Glomerular endothelial cell (primary cell): ENCODE measurements at places on chromosomes 1 and 21.

GRCh38 chr1:247496581-247497285, 38.8 kb upstream of the OR2B11 start:
- DNase-seq, result no peak

DNA sequence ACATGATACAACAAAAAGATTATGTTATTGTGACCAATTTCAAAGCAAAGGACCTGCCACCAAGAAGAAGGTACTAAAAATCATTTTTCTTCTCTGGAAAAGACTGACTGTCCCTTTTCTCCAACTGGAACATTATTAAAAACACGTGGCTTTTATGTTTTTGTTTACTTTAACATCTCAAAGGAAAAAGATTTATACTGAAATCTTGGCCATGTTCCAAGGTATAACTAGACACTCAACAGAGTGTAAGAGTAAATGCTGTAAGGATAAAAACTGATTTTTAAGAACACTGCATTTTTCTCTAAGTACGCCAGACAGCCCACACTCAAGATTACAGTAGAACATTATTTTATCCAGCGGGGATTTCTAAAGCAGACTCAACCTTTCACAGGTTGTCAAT, 62.1 kb downstream of the BRWD1 start:
- no peak for DNase-seq

- DNase-seq, result no peak
Observed at GRCh38 chr1:3219005-3219790, 150.2 kb downstream of the PRDM16 start.

- no peak for DNase-seq
Observed at GRCh38 chr1:935751-936231, 12.1 kb downstream of the SAMD11 start.

DNA sequence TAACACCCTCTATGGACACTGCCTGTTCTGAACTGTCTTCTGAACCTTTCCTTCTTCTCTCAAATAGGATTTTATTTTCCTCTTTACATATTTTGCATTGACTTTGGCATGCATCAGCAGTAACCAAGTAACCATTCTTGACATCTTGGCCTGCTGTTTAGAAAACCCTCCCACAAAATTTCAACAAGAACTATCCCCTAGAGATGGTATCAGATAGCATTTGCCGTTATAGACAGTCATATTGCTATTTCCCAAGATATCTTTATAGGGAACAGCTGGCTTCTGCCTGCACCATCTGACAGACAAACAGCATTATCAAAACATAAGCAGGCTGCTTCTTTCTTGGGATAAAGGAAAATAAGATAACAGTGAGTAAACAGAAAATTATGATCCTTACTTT, 54.7 kb downstream of the LHX8 start:
- no peak for DNase-seq

GRCh38 chr1:201470581-201470980, 1.6 kb upstream of the PHLDA3 start:
- no peak for DNase-seq

GRCh38 chr1:6888870-6889269, 103.6 kb downstream of the CAMTA1 start:
- no peak for DNase-seq

GRCh38 chr1:155499953-155500639, 62.5 kb downstream of the ASH1L start:
- DNase-seq, result no peak

DNA sequence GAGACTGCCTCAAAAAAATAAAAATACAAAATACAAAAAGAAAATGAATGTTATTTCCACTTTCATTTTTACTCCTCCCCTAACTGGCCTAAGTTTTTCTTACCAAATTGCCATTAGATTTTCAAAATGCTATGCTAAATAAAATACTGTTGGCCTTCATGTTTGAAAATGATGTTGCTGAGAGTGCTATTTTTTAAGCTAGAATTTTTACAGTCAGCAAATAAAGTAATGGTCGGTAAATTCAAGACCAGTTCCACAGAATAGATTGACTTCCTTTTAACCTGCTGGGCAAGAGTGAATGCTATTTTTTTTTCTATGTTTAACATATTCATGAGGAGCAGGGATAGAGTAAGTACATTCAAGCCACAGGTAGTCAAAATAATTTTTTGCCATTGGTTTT, 31.7 kb downstream of the ZNF281 start:
- no peak for DNase-seq

DNA sequence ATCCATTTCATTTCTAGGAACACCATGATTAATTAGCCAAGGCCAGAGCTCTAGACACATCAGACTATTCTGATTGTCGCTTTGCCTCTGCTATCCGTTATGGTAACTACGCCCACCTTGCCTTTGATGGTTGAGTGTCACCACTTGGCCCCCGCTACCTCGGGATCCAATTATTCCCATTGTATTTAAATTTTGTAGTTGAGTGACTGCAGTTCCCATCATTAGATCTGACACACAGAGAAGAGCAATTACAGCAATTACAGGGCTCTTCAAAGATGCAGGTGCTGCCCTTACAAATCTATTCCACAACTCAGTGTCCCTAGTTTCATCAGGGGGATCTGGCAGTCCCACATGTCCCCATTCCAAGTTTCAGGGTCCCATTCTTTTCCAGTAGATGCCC, 44.9 kb upstream of the ABCA4 start:
- DNase-seq, result no peak

GRCh38 chr1:18322368-18323032, 158.2 kb upstream of the KLHDC7A start:
- no peak for DNase-seq

DNA sequence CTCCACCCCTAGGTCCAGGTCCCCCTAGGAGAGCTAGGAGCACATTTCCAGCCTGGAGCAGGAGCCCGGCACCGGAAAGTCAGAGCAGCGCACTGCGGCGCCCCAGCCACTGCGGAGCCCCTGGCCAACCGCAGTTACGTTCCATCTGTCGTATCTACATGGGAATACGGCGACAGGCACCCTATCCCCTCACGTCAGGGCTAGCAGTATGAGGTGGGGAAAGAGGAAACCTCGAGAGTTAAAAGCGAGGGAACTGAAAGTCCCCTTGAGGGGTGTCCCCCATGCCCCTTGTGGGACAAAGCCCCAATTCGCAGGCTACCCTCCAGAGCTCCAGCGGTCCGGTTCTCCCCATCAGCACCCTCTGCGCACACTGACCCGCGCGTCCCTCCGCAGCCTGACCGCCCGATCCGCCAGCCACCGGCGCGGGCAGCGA, 995 bp downstream of the COLGALT2 start:
- no peak for DNase-seq

- no peak for DNase-seq
Observed at GRCh38 chr1:116168277-116169032, 57.3 kb downstream of the MAB21L3 start.

DNA sequence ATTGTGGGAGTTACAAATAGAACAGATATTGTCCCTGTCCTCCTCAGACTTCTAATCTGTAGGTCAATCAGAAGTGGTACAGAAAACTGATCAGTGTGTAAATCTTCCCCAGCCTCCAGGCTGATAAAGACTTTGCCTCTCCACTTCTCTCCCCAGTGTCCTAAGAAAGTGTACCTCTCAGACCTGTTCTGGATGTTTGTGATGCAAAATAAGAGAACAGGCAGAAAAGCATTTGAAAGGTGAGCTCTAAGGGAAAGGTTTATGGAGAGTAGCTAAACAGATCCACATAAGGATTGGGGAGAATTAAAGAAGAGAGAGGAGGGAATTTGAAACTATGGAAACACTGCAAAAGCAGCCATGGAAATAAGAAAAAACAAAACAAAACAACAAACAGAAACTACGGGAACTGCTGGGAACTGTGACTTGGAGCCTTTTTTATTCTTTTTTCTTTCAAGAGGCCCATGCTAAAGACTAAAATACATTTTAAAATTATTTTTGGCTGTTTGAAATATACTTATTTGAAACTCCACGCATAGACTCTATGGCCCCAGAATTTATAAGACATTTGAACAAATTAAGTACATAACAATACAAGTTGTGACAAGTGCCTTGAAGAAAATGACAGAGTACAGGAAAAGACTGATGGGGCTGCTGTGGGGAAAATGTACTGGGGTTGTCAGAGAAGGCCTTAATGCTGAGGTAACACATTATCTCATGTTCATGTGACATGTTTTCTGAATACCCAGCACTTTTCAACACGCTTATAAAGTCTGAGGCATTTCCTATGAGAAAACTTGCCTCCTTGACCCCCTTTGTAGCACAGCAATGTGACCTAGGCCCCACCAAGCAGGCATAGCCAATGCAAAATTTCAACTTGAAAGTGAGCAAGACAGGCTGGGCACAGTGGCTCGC, 51.2 kb downstream of the TRAF5 start:
- no peak for DNase-seq

GRCh38 chr1:105785021-105785420, 1271.5 kb upstream of the PRMT6 start:
- DNase-seq, result no peak

DNA sequence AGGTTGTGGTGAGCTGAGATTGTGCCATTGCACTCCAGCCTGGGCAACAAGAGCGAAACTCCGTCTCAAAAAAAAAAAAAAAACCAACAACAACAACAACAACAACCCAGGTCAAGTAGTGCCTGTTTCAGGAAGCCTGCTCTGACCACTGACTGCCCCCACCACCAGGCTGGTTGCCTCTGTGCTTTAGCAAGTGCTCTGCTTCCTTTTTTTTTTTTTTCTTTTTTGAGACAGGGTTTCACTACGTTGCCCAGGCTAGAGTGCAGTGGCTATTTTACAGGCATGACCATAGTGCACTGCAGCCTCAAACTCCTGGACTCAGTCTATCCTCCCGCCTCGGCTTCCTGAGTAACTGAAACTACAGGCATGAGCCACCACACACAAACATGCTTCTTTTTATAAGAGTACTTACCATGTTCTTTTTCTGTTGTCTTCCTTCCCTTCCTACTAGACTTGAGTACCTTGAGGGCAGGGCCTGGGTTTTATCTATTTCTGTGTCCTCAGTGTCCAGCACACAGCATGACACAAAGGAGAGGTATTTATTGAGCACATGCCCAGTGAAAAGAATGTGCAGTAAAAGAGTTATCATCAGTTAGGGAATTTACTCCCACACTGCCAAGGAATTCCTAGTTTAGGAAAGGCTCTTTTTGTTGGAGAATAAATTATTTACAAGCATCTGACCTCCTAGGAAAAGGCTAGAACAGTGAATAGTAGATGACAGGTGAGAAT, 9.9 kb upstream of the COA7 start:
- DNase-seq, result no peak

GRCh38 chr1:13794231-13795187, 94.5 kb downstream of the PRDM2 start:
- no peak for DNase-seq

GRCh38 chr1:230000493-230001184, 66.4 kb upstream of the GALNT2 start:
- DNase-seq, result no peak

GRCh38 chr1:21855257-21856096, 43.4 kb downstream of the LDLRAD2 start:
- no peak for DNase-seq

DNA sequence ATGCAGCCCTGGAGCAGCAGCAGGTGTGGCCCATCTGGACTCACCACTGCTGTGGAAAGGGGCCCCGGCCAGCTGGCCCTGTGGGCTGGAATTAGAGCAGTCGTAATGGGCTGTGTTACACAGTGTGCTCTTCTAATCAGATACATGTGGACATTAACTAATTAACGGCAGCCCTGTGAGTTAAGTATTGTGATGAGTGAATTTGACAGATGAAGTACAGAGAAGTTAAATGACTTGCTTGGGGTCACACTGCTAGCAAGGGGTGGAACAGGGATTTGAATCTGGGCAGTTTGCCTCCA, 58.6 kb downstream of the MDM4 start:
- no peak for DNase-seq
